ENCODE measurements at places on chromosomes 5 and 9. TPM values are rescaled to one million over a fixed set of nuclear protein-coding genes. Genes with fewer than 3 reads are reported as not detected.
A peak's percentile ranks its signal among the peaks of the same experiment; 100 is the strongest.

Gene PCDHB7
- total RNA-seq: 0.29 TPM

Gene AJM1
- total RNA-seq: 5.6 TPM

Gene GABRA1
- total RNA-seq: not detected

- H3K27ac ChIP-seq: no peak overlapping the region
- no peak overlapping the region for H3K4me3 ChIP-seq
These were observed 43.6 kb downstream of the ROPN1L start for GRCh38 chr5:10485142-10485795.

- H3K4me3 ChIP-seq: no peak overlapping the region
- peak overlapping the region; percentile 10 for H3K27ac ChIP-seq
These were observed 24.9 kb downstream of the TENT2 start for GRCh38 chr5:79636981-79637733.

DNA sequence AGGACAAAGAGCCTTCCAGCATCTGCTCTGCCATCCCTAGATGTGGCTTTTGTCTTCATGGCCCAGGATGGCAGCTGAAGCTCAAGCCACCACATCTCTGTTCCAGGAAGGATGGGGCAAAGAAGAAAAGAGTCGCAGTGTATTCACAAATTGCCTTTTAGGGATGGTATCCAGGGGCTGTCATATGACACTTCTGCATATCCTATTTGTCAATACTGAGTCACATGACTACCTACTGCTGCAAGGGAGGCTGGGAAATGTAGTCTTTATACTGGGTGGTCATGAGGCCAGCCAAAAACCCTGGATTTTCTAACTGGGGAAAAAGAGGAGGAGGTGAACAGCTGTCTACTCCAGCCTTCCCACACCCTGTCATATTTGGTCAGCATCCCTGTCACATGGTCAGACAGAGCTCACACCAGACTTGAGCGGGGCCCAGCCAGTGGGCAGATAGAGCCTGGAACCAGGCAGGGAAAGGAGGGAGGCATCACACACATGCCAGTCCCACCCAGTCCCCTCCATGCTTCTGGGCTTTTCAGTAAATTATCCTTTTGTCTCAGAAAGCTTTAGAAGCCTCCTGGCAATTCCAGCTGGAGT lies 52.0 kb downstream of the OLFM1 start:
- DNase-seq: no peak
- H3K4me1 ChIP-seq: no peaks in the 10 kb centered on the region
- H3K36me3 ChIP-seq: no peaks in the 10 kb centered on the region
- H3K27ac ChIP-seq: no peak overlapping the region
- no peaks in the 10 kb centered on the region for H3K27me3 ChIP-seq
- H3K4me3 ChIP-seq: no peak overlapping the region

- no peak overlapping the region for H3K27ac ChIP-seq
- H3K27me3 ChIP-seq: no peaks in the 10 kb centered on the region
- H3K4me3 ChIP-seq: no peak overlapping the region
- peaks cover 12% of the 10 kb centered on the region for H3K4me1 ChIP-seq
- peaks cover 16% of the 10 kb centered on the region for H3K36me3 ChIP-seq
These were observed 35.7 kb upstream of the LURAP1L start for GRCh38 chr9:12739014-12739652.

DNA sequence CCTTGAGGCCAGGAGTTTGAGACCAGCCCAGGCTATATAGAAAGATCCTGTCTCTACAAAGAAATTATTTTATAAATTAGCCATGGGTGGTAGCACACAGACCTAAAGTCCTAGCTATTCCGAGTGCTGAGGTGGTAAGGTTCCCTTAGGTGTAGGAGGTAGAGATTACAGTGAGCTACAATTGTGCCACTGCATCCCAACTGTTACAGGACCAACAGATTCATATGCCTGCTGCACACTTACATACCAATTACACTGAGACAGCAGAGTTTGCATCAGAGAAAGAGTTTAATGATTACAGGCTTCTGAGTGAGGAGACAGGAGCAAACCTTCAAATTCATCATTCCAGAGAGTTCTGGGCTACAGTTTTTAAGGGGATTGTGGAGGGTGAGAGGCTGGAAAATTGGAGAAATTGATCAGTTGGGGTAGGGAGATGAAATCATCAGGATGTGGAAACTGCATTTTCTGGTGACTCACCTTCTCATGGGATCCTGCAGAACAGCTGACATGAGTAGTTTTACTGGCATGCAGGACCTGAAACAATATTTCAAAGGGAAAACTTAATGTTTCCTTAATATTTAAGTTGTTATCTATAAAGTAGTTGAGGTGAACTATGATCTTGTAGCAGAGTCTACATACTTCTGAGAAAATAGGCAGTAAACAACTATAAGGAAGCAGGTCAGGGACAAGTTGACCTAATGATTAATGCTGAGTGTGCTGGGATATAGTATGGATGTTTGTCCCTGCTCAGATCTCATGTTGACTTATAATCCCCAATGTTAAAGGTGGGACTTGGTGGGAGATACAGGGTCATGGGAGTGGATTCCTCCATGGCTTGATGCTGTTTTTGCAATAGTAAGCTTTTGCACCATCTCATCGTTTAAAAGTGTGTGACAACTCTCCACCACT lies 54.7 kb downstream of the ANXA2R start:
- H3K27ac ChIP-seq: peak overlapping the region; percentile 89
- H3K27me3 ChIP-seq: no peaks in the 10 kb centered on the region
- peaks cover 20% of the 10 kb centered on the region for H3K4me1 ChIP-seq
- H3K4me3 ChIP-seq: no peak overlapping the region
- peak; percentile 66 for DNase-seq
- H3K36me3 ChIP-seq: no peaks in the 10 kb centered on the region

- H3K27ac ChIP-seq: no peak overlapping the region
- H3K36me3 ChIP-seq: peaks cover 24% of the 10 kb centered on the region
- peaks cover 24% of the 10 kb centered on the region for H3K4me1 ChIP-seq
- no peak for DNase-seq
- H3K27me3 ChIP-seq: no peaks in the 10 kb centered on the region
These were observed 129.7 kb downstream of the GOLPH3 start for GRCh38 chr5:32044434-32044833.

GRCh38 chr9:99190597-99191283 lies 31.0 kb downstream of the ALG2 start:
- H3K4me1 ChIP-seq: no peaks in the 10 kb centered on the region
- no peak overlapping the region for H3K27ac ChIP-seq
- H3K4me3 ChIP-seq: no peak overlapping the region
- no peaks in the 10 kb centered on the region for H3K36me3 ChIP-seq
- no peak for DNase-seq
- peaks cover 94% of the 10 kb centered on the region for H3K27me3 ChIP-seq

GRCh38 chr5:76021936-76022584 lies 61.1 kb upstream of the SV2C start:
- no peaks in the 10 kb centered on the region for H3K4me1 ChIP-seq
- DNase-seq: no peak
- H3K36me3 ChIP-seq: no peaks in the 10 kb centered on the region
- peaks cover 57% of the 10 kb centered on the region for H3K27me3 ChIP-seq

DNA sequence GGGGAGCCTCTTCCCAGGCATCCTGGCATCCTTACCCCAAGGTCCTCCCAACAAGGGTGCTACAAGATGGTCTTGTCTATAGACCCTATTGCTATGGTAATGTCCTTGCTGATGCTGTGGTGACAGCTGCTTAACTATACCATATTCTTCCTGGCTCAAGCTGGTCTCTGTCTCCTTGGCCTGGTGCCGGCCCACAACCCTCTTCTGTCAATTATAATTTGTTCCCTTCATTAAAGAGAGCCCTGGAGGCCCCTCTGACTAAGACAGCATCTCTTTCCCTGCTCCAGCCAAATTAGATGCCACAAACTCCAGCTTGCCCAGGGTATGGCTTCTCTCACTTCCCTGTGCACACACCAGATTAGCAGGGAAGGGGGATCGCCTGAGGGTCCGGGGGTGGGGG lies 86.7 kb downstream of the PSD2 start:
- no peaks in the 10 kb centered on the region for H3K27me3 ChIP-seq
- H3K36me3 ChIP-seq: no peaks in the 10 kb centered on the region
- peaks cover 2% of the 10 kb centered on the region for H3K4me1 ChIP-seq
- no peak overlapping the region for H3K27ac ChIP-seq

DNA sequence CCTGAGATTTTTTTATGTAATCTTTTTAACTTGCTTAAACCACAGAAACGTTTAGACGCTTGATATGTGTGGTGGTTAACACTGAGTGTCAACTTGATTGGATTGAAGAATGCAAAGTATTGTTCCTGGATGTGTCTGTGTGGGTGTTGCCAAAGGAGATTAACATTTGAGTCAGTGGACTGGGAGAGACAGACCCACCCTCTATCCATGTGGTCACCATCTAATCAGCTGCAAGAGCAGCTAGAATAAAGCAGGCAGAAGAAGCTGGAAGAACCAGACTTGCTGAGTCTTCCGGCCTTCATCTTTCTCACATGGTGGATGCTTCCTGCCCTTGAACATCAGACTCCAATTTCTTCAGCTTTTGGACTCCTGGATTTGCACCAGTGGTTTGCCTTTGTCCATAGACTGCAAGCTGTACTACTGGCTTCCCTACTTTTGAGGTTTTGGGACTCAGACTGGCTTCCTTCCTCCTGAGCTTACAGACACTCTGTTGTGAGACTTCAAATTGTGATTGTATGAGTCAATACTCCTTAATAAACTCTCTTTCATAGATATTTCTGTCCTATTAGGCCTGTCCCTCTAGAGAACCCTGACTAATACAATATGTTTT lies 816.0 kb upstream of the CDH9 start:
- no peak overlapping the region for H3K27ac ChIP-seq
- peaks cover under 1% of the 10 kb centered on the region for H3K36me3 ChIP-seq
- H3K4me1 ChIP-seq: peaks cover 4% of the 10 kb centered on the region
- H3K27me3 ChIP-seq: no peaks in the 10 kb centered on the region
- no peak for DNase-seq

DNA sequence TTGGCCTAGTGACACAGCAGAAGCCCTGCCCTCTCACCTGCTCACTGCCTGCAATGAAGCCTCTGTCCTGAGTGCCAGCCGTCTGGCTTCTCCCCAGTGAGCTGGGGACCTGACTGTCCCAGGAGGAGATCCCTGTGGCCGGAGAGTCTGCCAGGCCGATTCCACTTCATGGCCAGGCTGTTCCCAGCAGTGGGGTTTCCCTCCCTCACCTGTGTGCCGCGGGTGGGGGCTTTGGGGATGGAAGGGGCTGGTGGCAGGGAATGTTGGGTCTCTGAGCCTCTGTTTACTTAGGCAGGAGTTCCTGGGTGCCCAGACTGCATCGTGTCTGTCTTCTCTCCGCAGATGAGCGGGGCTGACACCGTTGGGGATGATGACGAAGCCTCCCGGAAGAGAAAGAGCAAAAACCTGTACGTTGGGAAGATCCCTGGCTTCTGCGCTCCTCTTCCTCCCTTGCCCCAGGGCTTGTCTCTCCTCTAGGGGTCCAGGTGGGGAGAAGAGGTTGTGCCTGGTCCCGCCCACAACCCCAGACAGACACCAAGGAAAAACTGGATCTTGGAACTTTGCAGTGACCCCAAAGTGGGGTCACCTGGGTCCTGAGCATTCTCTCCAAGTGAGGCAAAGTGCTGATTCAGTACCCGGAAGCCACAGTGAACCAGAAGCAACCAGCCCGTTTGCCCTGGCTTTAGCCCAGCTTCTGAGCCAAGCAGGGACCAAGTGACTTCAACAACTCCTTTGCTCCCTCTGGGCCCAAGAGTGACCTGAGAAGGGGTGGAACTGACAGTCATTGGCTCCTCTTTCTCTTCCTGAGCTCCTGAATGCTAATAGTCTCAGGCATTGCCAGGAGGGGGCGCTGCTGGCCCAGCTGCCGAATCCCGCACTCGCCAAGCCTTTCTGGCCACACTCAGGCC lies 127.7 kb downstream of the RGS3 start:
- peak; percentile 72 for DNase-seq
- H3K27me3 ChIP-seq: no peaks in the 10 kb centered on the region
- no peak overlapping the region for H3K4me3 ChIP-seq
- no peaks in the 10 kb centered on the region for H3K4me1 ChIP-seq
- H3K27ac ChIP-seq: no peak overlapping the region

DNA sequence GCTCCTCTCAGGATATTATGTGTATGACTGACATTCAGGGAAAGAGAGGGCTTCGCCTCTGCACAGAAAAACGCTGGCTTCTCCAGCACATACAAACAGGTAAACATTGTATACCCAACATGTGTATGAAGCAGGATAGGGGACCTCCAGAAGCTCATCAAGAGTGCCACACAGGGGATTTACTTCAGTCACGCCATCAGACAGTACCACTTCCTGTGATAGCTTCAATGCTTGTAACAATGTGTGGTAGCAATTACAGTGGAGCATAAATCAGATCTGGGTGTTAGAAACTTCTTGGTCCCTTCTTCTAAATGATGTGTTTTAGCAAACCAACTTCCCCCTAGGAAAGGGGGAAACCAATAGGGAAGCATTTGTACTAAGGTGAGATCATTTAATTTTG lies 160.8 kb downstream of the TSSK1B start:
- no peak overlapping the region for H3K4me3 ChIP-seq
- DNase-seq: no peak
- H3K27me3 ChIP-seq: no peaks in the 10 kb centered on the region
- H3K4me1 ChIP-seq: peaks cover 16% of the 10 kb centered on the region
- no peaks in the 10 kb centered on the region for H3K36me3 ChIP-seq
- no peak overlapping the region for H3K27ac ChIP-seq

- DNase-seq: no peak
- no peak overlapping the region for H3K4me3 ChIP-seq
- peaks cover 7% of the 10 kb centered on the region for H3K36me3 ChIP-seq
- peaks cover 9% of the 10 kb centered on the region for H3K4me1 ChIP-seq
- no peaks in the 10 kb centered on the region for H3K27me3 ChIP-seq
These were observed 19.8 kb downstream of the CKMT2 start for GRCh38 chr5:81252904-81253303.

GRCh38 chr9:135508211-135508820 lies 7.8 kb downstream of the MRPS2 start:
- no peaks in the 10 kb centered on the region for H3K27me3 ChIP-seq
- H3K27ac ChIP-seq: no peak overlapping the region
- no peak overlapping the region for H3K4me3 ChIP-seq
- peaks cover 17% of the 10 kb centered on the region for H3K36me3 ChIP-seq

GRCh38 chr5:26649000-26649399 lies 389.4 kb downstream of the CDH9 start:
- no peaks in the 10 kb centered on the region for H3K4me1 ChIP-seq
- no peak overlapping the region for H3K27ac ChIP-seq
- no peak for DNase-seq
- H3K4me3 ChIP-seq: no peak overlapping the region

DNA sequence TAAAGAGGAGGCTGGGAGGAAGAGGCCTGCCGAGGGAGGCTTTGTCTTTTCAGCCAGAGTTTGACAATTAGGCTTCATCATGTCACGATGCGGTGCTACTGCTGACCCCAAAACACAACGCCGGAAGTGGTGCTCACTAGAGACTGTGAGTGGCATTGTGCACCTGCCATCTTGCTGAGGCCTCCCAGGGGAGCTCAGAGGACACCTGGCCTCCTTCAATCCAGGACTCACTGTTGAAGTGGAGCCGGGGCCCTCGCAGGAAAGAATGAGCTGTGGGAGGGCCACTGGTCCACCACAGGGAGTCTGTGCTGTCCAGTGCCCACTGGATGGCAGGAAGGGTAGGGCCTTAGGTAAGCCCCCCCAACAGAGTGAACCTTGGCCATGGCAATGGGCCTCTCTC lies 12.7 kb upstream of the SLC25A48 start:
- H3K27ac ChIP-seq: no peak overlapping the region
- H3K4me1 ChIP-seq: no peaks in the 10 kb centered on the region
- DNase-seq: no peak
- H3K36me3 ChIP-seq: peaks cover 6% of the 10 kb centered on the region
- H3K27me3 ChIP-seq: peaks cover 22% of the 10 kb centered on the region

GRCh38 chr5:77239126-77239741 lies 28.8 kb downstream of the PDE8B start:
- no peaks in the 10 kb centered on the region for H3K4me1 ChIP-seq
- peak; percentile 31 for DNase-seq
- peaks cover 9% of the 10 kb centered on the region for H3K27me3 ChIP-seq

Measured in MCF 10A (cell line).